ENCODE measurements at places on chromosomes 4 and X.

- DNase-seq, result no peak
These were observed 644.2 kb downstream of the FSTL5 start for GRCh38 chr4:161519611-161520010.

DNA sequence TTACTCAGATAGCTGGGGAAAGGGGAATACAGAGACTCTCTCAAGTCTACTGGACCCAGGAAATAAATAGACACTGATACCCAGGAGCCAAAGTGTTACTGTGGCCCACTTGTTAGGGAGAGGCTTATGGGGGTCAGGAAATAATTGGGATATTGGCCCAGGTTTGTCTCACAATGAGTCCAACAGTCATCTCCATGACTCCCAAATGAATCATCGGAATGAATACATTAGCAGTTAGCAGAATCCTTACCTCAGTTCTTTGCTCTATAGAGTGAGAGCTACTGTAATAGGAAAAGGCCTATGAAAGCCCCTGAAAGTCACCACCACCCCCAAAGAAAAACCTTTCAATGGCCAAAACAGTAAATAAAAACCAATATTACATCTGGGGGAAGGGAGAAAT is 42.4 kb upstream of the ARHGEF6 start:
- no peak for DNase-seq

DNA sequence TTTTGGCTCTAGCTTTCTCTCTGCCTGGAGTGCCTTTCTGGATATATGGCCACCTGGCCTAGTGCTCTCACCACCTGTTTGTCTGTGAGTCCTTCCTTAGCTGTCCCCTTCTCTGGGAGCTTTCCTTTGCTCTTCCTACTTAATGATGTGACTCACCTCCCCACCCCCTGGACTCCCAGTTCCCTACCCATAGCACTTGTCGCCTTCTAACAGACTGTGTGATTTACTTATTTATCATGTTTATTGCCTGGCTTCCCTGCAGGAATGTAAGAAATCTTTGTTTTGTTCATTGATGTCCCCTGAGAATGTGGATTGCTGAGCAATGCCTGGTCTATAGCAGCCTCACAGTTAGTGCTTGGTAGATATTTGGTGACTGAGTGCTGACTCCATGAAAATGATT is 18.9 kb downstream of the ADD1 start:
- DNase-seq, result no peak

- no peak for DNase-seq
These were observed 340.0 kb upstream of the GALNTL6 start for GRCh38 chr4:171473155-171473554.
